ENCODE measurements at places on chromosomes 7 and 10.

DNA sequence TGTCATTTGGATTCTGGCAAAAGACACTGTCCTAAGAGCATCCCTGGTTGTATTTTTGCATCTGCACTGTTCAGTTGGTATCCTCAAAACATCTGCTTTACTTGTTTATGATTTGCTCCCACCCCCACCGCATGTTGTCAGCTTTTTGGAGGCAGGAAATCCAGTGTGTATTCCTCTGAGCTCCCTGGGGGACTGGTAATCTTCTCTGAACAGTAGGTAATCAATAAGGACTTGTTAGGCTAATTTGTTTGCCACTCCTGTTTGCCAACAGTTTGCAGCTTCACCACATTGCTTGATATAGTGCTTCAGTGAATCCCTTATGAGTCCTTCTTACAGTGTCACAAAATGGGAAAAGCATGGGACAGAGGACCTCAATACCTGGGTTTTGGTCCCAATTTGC is 49.1 kb downstream of the FEZF1 start:
- peak; percentile 2 for DNase-seq

DNA sequence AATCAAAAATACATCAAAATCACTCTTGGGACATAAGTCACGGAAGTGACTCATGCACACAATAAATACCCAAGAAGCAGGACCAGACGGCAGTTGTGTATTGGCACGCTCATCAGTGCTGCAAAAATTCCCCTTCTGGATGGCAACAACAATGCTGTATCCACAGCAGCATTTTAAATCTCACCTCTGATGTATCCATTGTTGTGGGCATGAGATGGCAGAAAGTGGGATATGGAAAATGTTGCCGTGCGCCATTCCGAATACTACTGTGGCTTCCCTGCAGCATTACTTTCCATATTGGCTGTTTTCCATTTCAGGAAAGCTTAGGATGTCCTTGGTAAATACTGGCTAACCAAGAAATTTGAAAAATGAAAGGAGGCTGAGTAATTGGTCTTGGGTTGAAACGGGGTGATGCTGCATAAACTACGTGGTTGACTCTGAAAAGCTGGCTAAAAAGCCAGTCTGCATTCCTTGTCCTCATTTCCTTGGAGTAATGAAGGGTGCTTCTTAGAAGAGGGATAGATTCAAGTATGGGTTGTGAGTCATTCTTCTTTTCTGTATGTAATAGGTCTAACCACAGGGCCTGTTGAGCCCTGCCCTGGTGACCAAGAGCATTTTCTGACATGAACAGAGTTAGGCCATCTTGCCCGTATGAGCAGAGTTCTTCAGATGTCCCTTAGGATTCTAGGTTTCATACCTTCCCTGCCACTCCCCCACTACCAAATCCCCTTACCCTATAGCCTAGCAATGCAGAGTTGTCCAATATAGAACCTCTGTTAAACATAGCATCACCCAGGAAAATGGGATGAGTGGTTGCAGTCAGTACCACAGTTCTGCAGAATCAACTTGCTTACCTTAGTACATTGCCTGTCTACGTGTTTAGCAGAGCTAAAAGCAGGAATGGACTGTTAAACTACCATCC is 36.3 kb upstream of the TOMM7 start:
- no peak for DNase-seq

DNA sequence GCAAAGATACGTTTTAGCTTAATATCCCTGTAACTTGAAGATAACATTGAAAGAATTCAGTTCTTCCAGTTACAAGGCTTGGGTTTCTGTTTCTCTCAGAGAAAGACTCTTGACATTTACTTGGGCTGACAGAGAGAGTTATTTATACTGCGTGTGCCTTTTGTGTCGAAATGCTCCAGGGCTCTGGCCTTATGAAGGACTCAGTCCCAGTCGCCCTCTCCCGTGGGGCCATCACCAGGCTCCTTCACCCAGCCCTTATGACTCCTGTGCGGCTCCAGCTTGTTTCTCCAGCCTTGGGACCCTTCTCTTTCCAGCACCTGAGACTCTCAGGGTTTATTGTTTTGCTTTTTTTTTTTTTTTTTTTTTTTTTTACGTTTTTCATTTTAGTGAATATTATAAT is 242.3 kb upstream of the DKK1 start:
- peak; percentile 14 for DNase-seq

- DNase-seq, result no peak
Observed at GRCh38 chr10:29709484-29710002, 74.8 kb upstream of the SVIL start.

- DNase-seq, result no peak
Observed at GRCh38 chr7:133540096-133540860, 287.4 kb downstream of the EXOC4 start.

DNA sequence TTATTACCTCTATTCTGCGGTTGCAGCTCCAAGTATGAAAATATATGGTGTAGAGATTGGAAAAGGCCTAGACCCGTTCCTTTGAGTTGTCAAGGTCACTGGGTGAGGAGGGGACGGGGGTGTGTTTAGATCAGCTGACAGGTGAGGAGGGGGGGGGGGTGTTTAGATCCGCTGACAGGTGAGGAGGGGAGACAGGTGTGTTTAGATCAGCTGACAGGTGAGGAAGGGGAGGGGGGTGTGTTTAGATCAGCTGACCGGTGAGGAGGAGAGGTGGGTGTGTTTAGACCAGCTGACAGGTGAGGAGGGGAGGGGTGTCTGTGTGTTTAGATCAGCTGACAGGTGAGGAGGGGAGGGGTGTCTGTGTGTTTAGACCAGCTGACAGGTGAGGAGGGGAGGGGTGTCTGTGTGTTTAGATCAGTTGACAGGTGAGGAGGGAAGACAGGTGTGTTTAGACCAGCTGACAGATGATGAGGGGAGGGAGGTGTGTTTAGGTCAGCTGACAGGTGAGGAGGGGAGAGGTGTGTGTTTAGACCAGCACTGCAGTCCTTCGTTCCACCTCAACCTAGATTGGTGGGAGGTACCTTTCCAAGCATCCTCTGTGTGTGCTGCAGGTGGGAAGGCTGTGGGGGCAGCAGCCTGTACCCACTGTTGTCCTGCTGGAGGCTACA is 655.0 kb upstream of the ADARB2 start:
- DNase-seq, result no peak

DNA sequence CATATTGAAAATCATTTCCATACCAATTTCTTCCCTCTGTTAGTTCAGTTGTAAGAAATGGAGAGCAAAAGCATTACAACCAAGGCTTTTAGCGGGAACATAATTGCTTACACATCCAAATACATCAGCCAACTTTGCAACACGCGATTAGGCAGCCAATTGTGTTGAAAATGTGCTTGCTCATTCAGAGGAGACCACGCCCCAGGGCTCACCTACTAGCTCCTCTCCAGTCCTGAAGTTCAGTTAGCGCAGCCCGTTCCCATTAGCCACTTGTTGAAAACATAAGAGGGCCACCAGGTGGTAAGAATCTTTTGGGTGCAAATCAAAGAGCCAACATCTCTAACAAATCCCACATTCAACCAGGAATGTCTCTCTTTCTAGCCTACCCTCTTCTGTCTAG is 213.2 kb upstream of the MDFIC start:
- peak; percentile 50 for DNase-seq
